ENCODE measurements at places on chromosomes 13 and 19. TPM values are rescaled to one million over a fixed set of nuclear protein-coding genes. Genes with fewer than 3 reads are reported as not detected.

Gene LRRC63
- under 0.01 TPM for total RNA-seq

Gene URAD
- not detected for total RNA-seq

Gene TMEM255B
- total RNA-seq: 10.4 TPM

Gene ZNF813
- total RNA-seq: 3.9 TPM

Gene KCNRG
- 7.7 TPM for total RNA-seq

Gene ATF5
- 7.9 TPM for total RNA-seq

Gene ATXN8OS
- not detected for total RNA-seq

Gene OXGR1
- total RNA-seq: not detected

DNA sequence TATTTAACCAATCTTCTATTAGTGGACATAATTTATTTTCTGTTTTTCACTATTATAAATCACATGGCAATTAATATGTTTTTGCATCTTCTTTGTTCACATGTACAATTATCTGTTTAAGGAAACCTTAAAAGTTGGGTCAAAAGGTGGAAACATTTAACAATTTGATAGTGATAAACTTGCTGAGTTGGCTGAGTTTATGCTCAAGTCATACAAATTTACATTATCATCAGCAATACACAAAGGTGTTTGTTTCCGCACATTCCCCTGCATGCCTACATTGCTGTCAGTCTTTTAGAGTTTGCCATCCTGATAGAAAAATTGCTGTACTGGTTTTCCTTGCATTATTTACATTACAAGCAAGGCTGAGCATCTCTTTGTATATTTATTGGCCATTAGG, 139.5 kb downstream of the KCNRG start:
- DNase-seq: no peak
- H3K4me1 ChIP-seq: no peaks in the 10 kb centered on the region
- H3K4me3 ChIP-seq: no peak overlapping the region
- H3K36me3 ChIP-seq: no peaks in the 10 kb centered on the region
- no peaks in the 10 kb centered on the region for H3K27me3 ChIP-seq

DNA sequence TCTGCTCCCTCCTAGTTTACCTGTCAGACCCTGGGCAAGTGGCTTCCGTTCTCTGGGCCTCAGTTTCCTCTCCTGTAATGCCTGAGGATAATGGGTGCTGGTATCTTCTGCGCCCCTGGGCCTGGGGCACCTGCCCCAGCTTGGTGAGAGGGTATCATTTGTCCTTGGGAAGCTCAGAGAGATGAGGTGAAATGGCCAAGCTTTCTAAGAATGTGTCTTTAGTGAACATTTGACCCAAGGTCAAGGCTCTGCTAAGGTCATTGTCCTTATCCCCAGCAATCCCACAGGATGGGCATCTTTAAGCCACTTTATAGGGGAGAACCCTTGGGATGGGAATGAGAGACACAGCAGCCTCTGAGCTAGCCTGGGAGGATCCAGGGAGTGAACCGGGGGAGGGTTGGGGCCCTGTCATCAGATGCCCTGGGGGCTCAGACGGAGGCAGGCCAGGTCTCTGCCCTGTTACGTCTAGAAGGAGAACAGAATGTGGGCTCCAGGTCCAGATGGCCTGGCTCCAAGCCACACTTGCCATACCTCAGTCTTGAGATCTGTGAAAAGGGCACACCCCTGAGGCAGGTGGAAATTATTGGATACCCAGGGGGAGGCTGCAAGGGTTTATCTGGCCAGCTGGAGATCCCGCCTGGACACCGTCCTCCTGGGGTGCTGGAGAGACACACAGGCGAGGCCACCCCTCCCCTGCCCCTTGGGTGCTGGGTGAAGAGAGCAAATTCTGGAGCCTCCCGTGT, 1.1 kb upstream of the NFIC start:
- no peaks in the 10 kb centered on the region for H3K27me3 ChIP-seq
- H3K4me3 ChIP-seq: peak overlapping the region; percentile 66

DNA sequence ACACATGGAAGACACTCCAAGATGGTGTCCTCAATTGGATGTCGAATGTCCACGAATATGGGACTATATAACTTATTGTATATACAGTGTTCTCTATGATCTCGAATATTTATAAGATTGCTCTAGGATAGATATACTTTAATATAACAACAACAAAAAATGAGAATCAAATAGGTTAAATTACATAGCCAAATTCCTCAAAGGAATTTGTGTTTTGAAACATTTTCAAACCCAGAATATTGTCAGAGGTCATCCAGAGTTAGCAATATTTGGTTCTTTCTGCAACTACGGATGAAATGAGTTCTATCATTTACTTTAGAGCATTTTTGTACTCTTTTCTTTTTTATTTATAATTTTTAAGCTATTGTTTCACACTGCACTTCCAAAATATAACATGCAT, 857.8 kb downstream of the GPC5 start:
- H3K4me3 ChIP-seq: no peak overlapping the region
- H3K27me3 ChIP-seq: no peaks in the 10 kb centered on the region
- no peak overlapping the region for H3K27ac ChIP-seq
- no peaks in the 10 kb centered on the region for H3K36me3 ChIP-seq
- no peaks in the 10 kb centered on the region for H3K4me1 ChIP-seq
- no peak for DNase-seq

DNA sequence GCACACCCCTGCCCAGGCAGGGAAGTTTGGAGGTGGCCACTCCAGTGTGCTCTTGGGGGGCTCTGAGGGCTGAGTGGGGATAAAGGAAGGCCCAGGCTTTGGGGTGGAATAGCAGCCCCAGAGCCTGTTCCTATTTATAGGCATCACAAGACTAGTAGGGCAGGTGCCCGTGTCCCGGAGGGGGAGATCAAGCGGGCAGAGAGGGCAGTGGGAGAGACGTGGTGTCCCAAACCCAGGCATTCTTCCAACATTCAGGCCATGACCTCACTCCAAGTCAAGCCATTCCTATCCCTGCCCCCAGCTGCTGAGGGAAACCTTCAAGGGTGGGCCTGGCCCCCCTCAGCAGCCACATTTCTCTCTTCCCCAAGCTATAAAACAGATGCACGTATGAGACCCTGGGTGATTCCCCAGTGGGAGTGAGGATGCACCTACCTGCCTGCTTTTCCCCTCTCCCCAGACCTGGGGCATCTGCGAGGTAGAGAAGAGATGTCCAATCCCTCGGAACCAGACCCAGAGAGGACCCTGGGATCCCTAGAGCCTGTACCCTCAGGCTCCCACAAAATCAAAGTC, 3.9 kb downstream of the WIZ start:
- H3K36me3 ChIP-seq: no peaks in the 10 kb centered on the region
- no peaks in the 10 kb centered on the region for H3K27me3 ChIP-seq
- no peaks in the 10 kb centered on the region for H3K4me1 ChIP-seq
- H3K27ac ChIP-seq: no peak overlapping the region
- H3K4me3 ChIP-seq: no peak overlapping the region

DNA sequence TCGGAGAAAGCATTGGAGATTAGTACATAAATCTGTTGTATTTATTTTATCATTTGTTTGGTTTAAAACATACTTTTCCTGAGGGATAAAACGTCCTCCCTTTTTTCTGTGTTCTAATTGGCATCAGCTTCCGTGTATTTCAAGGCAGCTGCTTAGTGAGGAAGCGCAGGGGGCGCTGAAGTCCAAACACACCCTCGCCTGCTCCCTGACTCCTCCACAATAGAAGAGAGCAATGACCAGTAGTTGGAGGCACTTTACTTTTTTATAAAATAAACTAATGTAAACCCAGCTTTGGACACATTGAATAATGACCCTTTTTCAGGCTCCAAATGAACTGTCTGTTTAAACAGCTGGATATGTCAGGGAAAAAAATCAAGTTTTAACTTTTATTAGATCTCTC, 79.9 kb downstream of the RNASEH2B start:
- H3K27ac ChIP-seq: no peak overlapping the region
- DNase-seq: peak; percentile 13
- H3K4me1 ChIP-seq: no peaks in the 10 kb centered on the region
- H3K36me3 ChIP-seq: no peaks in the 10 kb centered on the region
- H3K4me3 ChIP-seq: no peak overlapping the region

DNA sequence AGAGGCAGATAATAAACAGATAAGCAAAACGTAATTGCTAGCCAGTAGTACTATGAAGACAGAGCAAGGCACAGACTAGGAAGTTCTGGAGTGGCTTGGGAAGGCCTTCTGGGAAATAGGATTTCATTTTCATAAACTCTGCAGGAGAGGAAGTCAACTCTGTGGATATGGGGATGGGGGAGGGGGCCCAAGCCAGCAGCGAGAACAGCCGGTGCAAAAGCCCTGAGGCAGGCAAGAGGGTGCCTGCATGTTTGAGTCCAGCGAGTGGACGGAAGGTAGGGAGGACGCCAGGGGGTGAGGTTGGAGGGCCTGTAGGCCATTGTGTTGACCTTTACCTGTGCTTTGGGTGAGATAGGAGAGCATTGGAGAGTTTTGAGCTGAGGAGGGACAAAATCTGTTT, 9.0 kb upstream of the ASF1B start:
- no peaks in the 10 kb centered on the region for H3K27me3 ChIP-seq
- H3K27ac ChIP-seq: no peak overlapping the region
- H3K4me1 ChIP-seq: peaks cover 8% of the 10 kb centered on the region

DNA sequence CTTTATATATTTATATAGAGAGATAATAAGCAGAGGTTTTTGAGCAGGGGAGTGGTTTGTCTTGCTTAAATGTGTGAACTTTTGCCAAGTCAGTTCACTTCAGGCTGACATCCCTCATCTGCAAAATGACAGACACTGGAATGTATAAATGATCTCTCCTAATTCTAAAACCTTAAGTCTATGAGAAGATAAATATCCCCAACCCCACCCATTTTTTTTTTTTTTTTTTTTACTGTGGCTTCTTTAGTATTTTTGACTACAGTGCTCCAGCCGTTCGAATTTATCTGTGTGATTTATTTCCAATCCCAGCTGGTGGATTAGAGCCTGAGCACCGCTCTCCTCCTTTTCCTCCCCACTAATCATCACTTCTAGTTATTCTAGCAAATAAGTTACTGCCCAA, 234.8 kb downstream of the DACH1 start:
- no peaks in the 10 kb centered on the region for H3K36me3 ChIP-seq
- no peak overlapping the region for H3K27ac ChIP-seq
- DNase-seq: no peak
- H3K27me3 ChIP-seq: no peaks in the 10 kb centered on the region
- no peak overlapping the region for H3K4me3 ChIP-seq

DNA sequence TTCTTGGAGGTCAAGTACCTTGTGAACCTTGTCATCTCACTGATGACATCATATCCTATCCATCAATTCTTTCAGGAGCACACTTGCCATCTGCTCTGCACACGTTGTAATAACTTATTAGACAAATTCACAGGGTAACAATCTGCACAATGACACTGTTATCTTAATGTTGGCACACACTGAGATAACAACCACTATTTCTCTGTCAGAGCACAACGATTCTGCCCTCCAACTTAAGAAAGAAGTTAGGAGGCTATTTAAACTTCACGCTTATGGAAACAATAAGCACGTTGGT, 351.3 kb downstream of the DACH1 start:
- H3K27ac ChIP-seq: no peak overlapping the region
- no peak overlapping the region for H3K4me3 ChIP-seq
- no peaks in the 10 kb centered on the region for H3K36me3 ChIP-seq
- DNase-seq: no peak
- no peaks in the 10 kb centered on the region for H3K4me1 ChIP-seq
- no peaks in the 10 kb centered on the region for H3K27me3 ChIP-seq

DNA sequence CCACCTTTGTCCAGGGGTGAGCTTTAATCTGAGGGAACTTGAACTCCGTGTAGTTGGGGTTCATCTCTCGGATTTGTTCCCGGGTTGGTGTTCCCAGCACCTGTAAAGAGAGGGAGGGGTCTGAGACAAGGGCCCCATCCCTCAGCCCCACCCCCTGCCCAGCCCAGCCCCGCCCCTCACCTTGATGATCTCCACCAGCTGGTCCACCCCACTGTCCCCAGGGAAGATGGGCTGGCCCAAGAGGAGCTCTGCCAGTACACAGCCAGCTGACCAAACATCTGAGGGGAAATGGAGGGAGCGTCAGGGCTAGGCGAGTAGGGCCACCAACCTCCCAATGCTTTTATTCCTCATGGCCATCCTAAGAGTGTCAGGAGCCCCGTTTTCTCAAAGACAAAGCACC, 9.3 kb downstream of the GSK3A start:
- peaks cover 47% of the 10 kb centered on the region for H3K36me3 ChIP-seq
- H3K4me1 ChIP-seq: no peaks in the 10 kb centered on the region
- no peak overlapping the region for H3K4me3 ChIP-seq
- no peak for DNase-seq
- no peak overlapping the region for H3K27ac ChIP-seq
- H3K27me3 ChIP-seq: no peaks in the 10 kb centered on the region

DNA sequence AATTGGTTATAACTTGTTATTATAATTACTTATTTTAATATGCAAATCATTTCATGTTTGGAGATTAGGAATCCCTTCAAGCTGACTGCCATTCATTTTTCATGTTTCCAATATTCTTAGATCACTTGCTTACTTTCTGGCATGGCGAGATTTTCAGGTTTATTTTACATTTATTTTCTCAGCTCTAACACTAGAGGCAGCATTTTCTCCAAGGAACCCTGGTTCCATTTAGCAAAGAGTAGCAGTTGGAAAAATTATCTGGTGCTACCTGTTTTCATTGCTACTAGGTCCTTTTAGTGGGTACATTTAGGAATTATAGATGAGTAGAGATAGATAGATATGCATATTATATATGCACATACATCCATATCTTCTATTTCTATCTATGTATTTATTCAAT, 90.9 kb upstream of the TRPC4 start:
- no peak overlapping the region for H3K4me3 ChIP-seq
- no peaks in the 10 kb centered on the region for H3K36me3 ChIP-seq
- H3K4me1 ChIP-seq: no peaks in the 10 kb centered on the region
- no peak overlapping the region for H3K27ac ChIP-seq

- H3K4me1 ChIP-seq: no peaks in the 10 kb centered on the region
- H3K27ac ChIP-seq: no peak overlapping the region
- no peak for DNase-seq
- H3K36me3 ChIP-seq: no peaks in the 10 kb centered on the region
- H3K4me3 ChIP-seq: no peak overlapping the region
- peaks cover 6% of the 10 kb centered on the region for H3K27me3 ChIP-seq
Measured at GRCh38 chr19:51714848-51715247, 8.9 kb downstream of the HAS1 start.

DNA sequence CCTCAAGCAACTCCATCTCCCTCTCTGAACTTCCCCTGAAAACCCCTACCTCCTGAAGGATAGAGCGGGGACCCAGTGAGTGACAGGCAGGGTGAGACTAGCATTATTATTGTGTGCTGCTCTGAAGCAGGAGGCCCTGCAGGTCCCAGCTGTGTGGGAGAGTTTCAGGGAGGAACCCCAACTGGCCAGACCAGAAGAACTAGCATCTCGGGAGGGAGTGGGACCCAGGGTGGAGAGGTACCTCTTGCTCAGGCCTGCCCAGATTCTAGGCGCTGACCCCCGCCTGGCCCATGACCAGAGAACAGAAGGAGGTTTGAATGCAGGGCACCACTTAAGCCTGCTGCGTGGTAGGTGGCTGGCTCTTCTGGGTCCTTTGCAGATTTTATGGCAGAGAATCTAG, 5.7 kb upstream of the LYPD3 start:
- H3K4me3 ChIP-seq: no peak overlapping the region
- no peak overlapping the region for H3K27ac ChIP-seq
- H3K4me1 ChIP-seq: peaks cover 6% of the 10 kb centered on the region
- DNase-seq: no peak
- no peaks in the 10 kb centered on the region for H3K27me3 ChIP-seq

Data from fibroblast of lung (primary cell).